NCI-H1092 (cell line): ENCODE measurements at places on chromosomes 1 and 21.

GRCh38 chr21:38831526-38832467, 26.1 kb downstream of the ETS2 start:
- no peak for DNase-seq

DNA sequence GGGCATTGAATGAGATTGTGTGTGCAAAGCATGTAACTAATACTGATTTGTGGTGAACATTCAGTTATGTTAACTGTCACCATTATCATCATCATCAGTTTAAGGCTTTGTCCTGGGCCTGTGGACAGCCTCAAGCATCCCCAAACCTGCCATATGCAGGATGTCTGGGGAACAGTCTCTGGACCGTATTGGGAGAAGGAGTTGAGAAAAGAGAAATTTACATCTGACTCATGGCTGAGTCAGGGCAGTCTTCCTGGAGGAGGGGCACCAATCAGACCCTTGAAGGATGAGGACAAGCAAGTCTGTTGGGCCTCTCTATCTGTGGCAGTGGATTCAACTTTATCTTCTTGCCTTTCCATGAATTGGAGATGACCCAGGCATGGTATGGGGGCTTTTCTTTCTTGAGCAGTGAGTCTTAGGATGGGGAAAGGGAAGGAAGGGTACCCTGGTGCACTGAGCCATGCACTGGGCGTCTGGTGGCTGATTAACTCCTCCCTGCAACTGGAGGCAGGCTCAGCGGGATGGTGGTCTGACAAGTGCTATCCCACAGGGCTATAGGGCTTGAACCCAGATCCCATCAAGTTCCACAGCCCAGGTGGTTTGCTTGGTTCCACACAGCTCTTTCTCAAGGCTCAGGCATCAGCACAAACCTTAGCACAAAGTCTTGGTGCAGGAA, 2.9 kb downstream of the PADI3 start:
- DNase-seq, result no peak

DNA sequence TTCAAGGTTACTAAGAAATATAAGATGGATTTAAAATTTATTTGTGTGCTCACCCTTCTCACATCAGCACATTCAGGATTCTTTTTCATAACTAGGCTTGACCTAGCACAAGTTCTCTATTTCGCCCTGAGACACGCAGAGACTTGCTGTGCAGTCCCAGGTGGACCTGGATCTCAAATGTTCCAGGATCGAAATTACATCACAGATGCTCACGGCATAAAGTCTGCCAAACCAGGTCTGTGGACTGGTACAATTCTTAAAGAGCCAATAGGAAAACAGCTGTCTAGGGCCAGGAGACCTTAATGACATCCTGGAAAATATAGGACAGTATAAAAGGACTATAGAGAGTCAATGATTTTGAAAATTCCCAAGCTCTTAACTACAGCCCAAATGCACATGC, 2.2 kb downstream of the PGBD5 start:
- no peak for DNase-seq

- DNase-seq, result no peak
These were observed 44.1 kb downstream of the ZNF678 start for GRCh38 chr1:227607336-227607898.

GRCh38 chr21:43211072-43211759, 42.4 kb downstream of the CRYAA start:
- DNase-seq, result peak; percentile 67

DNA sequence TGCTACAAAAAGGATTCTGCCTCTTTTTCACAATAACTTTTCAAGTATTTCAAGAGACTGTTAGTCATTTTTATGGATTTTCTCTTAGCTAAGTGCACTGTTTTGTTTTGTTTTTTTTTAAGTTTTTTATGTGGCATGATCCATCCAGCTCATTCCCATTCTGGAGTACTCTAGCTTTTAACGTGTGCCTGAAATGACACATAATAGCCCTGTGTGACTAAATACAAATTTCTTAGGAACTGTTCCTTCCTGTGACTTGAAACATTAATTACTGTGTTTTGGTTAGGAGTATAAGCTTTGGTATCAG, 143.9 kb downstream of the HS2ST1 start:
- no peak for DNase-seq

GRCh38 chr1:57470036-57470435, 46.2 kb upstream of the DAB1 start:
- DNase-seq, result no peak

DNA sequence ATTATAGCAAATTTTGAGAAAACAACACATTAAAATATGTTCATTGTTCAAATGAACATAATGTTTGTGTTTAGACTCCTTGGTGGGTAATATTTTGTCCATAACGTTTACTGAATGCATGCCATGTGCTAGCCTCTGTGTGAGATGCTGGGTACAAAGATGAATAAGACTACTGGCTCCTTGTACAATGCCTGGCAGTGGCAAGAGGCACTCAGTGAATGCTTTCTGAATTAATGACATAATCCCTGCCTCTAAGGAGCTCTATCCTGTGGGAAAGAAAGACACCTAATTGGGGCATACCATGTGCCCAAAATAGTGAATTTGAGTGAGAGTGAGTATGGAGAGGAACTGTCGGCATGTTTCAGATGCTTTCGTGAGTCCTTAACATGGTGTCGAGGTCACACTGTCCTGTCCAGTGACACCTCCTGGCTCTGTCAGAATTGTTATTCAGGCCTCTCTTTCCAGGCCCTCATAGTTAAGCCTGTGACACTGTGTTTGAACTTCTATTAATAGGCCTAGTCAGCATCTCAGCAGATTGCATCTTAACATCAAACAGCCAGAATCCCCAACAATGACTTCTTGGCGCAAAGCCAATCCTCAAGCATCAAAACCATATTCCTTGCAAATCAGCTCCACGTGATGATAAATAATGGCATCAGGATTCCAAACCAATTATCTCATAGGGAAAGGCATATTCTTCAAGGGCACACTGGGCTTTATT, 32.8 kb upstream of the S1PR1 start:
- DNase-seq, result peak; percentile 8

DNA sequence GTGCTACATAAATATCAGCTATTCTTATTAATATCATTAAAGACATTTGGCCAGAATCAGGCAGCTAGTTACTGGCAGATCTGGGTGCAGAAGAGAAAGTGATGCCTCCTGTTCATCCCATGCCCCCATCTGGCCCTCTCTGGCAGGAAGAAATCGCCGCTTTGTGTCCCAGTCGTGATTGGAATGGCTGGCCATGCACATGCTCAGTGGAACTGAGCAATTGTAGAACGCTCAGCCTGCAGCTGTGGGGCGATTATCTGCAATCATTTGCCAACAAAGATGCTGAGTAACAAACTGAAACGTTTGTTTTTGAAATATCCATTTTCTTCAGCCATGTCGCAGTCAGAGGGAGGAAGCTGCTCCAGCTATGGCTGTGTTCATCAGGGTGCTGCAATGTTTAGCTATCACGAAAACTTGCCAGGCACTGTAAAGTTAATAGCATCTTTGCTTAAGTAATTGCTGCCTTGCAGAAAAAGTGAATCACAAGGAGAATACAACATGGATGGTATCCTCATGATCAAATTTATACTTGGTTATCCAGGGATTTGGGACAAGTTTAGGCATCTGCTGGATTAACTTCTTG, 36.5 kb downstream of the NGF start:
- DNase-seq, result no peak

DNA sequence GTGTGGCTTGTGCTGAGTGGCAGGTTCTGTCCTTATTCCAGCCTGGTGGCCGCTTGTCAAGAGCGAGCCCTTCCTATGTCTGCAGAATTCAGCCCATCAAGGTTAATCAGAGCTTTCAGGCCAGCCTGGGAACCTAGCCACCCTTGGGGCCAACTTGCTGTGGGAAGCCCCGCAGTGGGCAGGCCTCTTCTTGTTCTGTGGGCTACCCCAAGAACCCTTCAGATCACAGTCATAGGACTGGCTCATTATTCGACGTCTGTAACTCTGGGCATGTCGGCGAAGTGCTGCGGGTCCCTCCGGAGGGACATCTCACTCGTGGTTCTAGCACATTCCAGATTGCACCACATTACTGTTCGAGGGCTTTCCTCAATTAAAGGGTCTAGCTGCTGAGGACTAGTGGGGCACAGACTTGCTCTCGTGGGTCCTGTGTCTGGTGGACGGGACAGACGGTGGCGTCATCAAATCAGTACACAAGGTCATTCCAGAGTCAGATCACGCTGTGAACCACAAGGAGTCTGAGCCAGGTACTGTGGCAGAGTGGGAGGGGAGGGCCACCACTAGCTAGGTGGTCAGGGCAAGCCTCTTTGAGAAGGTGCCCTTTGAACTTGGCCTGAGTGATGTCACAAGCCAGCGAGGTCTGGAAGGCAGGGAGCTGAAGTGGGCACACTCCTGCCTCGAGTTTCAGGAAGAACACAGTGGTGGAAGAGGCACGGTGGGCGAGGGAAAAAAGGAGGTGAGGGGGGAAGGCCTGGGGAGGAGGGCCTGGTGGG, 20.3 kb upstream of the TNFRSF1B start:
- no peak for DNase-seq

- DNase-seq, result no peak
These were observed 5.1 kb downstream of the LMO4 start for GRCh38 chr1:87333692-87334347.

- DNase-seq, result no peak
These were observed 34.0 kb upstream of the CTPS1 start for GRCh38 chr1:40945491-40945973.

- DNase-seq, result no peak
These were observed 221.8 kb upstream of the CHRM3 start for GRCh38 chr1:239164451-239165180.

GRCh38 chr1:87106144-87106543, 191.7 kb downstream of the HS2ST1 start:
- no peak for DNase-seq

GRCh38 chr1:33433509-33434362, 2.8 kb upstream of the PHC2 start:
- no peak for DNase-seq

DNA sequence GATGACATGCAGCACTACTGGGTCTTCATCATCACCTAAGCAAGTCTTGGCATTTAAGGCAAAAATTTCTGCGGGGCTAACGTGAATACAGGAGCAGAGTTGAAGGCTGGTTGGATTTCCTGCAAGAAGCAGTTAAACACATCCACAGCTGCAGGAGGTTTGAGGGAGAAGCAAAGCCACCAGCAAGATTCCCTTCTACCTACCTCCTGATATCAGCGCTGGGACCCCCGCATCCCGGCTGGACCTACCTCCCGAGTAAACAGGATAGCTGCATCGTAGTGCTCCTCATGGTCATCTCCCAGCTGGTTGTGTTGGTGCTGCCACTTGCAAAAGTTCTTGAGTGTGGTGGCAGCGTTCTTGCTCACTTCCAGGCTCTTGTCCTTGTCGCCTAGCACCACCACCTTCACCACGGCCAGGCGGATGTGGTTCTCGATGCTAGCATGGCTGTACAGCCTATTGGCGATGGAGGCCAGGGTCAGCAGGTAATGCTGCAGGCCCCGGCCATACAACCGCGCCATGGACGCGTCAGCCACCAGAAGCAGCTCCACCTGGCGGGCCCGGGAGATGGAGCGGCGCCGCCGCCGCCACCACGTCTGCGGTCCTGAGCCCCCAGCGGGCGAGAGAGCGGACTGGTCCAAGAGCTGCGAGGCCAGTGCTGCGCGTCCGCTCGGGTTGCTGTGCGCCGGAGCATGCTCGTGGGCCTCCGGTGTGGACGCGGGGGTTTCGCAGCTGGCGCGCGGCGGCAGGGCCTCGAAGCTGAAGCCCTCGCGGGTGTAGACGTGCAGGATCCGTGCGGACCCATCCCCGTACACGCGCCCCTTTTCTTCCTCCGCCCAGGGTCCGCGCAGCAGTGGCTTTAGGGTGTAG, 1.6 kb downstream of the ADAMTS5 start:
- DNase-seq, result no peak

- no peak for DNase-seq
These were observed 724 bp upstream of the CALML6 start for GRCh38 chr1:1914101-1914970.

- DNase-seq, result no peak
These were observed 19.6 kb upstream of the WNT3A start for GRCh38 chr1:227987181-227987580.

DNA sequence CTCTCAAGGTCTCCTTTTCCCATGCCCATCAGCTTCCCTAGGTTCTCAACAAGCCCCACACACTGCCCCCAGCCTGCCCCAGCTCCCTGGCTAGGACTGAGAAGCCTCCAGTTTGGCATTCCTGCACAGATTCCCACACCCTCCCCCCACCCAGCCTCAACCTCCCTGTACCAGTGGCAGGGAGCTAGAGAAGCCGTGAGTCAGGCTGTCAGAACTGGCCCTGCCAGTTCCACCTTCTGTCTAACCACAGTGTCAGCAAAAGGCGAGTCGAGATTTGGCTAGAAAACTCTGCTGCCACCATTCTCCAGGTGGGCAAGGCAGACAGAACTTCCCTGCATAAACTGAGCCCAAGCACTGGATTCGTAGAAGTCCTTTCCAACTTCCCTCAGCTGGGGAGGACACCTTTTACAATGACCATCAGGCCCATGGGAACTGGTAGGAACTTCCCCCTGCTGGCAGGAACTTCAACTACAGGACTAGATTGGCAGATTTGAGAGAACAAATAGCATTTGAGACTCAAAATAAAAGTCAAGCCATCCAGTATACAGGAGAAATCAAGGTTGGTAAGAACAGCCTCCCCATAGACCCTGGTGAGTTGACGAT, 31.0 kb downstream of the TNNT2 start:
- DNase-seq, result peak; percentile 18

DNA sequence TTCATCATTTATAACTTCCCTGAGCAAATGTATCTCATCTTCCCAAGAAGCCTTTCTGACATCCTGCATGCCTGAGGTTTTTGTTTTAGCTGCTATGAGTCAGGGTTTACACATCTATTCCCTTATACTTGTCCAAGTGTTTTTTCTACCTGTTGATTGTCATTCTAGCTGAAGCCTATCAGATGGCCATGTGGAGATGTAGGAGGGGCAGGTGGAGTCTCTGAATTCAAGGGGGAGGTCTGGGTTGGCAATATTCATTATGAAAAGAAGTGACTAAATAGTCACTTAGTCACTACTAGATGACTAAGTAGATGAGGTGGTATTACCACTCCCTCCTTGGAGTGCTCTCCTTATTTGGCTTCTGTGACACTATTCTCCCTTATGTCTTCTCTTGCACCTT, 52.4 kb downstream of the XCL1 start:
- no peak for DNase-seq

GRCh38 chr1:113981962-113982931, 3.0 kb downstream of the OLFML3 start:
- no peak for DNase-seq

- DNase-seq, result no peak
These were observed 94.7 kb downstream of the LIPI start for GRCh38 chr21:14116080-14116481.

DNA sequence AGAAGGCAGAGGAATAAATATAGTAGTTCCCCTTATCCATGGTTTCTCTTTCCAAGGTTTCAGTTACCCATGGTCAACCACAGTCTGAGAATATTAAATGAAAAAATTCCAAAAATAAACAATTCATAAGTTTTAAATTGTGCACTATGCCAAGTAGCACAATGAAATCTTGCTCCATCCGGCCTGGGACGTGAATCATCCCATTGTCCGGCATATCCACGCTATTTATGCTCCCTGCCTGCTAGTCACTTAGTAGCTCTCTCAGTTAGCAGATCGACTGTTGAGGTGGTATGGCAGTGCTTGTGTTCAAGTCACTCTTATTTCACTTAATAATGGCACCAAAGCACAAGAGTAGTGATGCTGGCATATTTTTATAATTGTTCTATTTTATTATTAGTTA, 58.6 kb upstream of the ARHGAP29 start:
- DNase-seq, result no peak
